NCI-H1105 treated with DMSO at 0.1 percent for 48 hours (cell line): ENCODE measurements at places on chromosomes 4 and X.

DNA sequence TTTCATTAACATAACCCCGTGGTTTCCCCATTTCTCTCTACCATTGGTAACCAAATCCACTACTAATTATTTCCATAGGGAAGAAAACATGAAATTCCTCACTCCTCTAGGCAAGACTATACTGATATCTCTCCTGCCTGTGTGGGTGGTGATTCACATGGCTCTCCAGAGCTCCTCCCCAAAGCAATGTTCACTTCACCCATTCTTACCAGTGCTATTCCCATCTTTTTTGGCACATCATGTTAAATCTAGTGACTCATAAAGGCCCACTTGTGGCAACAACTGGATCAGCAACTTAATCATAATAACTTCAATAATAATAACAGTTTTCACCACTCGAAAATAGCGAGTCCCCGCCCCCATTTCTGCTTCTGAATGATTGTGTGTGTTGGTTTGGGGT is 6.1 kb upstream of the HCCS start:
- no peak for DNase-seq

DNA sequence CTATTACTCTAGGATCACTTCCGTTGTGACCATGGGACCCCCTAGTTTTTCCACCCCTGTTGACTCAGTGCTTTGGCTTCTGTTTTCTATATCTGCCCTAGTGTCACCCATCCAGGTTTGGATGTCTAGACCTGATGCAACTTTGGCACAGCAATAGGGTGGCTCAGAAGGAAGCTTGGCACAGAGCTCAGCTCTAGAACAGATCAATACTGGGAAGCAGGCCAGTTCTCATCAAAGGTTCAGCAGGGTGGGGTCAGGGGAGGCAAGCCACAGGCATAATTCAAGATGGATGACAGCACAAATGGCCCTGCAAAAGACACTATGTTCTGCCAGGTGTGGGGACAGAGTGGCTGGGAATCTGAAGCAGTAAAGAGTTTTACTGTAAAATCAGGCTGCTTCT is 74.2 kb upstream of the EGFL6 start:
- DNase-seq, result peak; percentile 71

- DNase-seq, result no peak
Observed at GRCh38 chr4:64846417-64846816, 437.2 kb upstream of the TECRL start.

GRCh38 chr4:22677780-22678179 is 15.0 kb upstream of the GBA3 start:
- DNase-seq, result no peak
